Natural killer cell (primary cell): ENCODE measurements at places on chromosomes 2 and 18.

DNA sequence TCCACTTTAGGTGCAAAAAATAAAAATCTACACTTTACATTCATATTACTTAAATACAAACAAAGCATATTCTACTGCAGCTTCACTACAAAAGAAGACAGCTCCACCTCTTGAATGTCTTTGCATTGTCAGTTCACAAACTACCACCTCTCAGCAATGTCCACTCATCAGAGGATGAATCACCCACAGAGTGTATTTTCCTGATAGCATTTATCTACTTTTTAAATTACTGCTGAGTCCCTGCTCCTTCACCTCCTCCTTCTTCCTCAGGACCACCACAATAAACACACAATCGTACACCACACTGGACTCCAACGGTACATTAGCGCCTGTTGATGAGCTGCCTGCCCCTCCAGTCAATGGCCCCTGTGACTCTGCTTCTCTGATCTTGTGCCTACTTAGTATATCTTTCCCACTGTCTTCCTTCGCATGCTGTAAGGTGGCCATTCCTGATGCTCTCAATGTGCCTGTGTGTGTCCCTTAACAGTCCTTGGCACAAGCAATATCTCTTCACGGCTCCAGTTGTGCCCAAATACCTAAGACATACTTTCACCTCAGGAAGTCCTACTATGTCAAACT lies 120.9 kb downstream of the DHRS9 start:
- no peak overlapping the region for H3K27ac ChIP-seq
- H3K4me1 ChIP-seq: no peaks in the 10 kb centered on the region
- H3K36me3 ChIP-seq: no peaks in the 10 kb centered on the region
- no peaks in the 10 kb centered on the region for H3K27me3 ChIP-seq
- no peak for DNase-seq

- no peaks in the 10 kb centered on the region for H3K4me1 ChIP-seq
- peaks cover 2% of the 10 kb centered on the region for H3K27me3 ChIP-seq
- DNase-seq: peak; percentile 67
These were observed 208.0 kb downstream of the TFCP2L1 start for GRCh38 chr2:121076885-121077549.

- no peak overlapping the region for H3K27ac ChIP-seq
- no peaks in the 10 kb centered on the region for H3K27me3 ChIP-seq
- no peak for DNase-seq
- no peaks in the 10 kb centered on the region for H3K4me1 ChIP-seq
These were observed 73.7 kb upstream of the TGFA start for GRCh38 chr2:70627211-70627898.

DNA sequence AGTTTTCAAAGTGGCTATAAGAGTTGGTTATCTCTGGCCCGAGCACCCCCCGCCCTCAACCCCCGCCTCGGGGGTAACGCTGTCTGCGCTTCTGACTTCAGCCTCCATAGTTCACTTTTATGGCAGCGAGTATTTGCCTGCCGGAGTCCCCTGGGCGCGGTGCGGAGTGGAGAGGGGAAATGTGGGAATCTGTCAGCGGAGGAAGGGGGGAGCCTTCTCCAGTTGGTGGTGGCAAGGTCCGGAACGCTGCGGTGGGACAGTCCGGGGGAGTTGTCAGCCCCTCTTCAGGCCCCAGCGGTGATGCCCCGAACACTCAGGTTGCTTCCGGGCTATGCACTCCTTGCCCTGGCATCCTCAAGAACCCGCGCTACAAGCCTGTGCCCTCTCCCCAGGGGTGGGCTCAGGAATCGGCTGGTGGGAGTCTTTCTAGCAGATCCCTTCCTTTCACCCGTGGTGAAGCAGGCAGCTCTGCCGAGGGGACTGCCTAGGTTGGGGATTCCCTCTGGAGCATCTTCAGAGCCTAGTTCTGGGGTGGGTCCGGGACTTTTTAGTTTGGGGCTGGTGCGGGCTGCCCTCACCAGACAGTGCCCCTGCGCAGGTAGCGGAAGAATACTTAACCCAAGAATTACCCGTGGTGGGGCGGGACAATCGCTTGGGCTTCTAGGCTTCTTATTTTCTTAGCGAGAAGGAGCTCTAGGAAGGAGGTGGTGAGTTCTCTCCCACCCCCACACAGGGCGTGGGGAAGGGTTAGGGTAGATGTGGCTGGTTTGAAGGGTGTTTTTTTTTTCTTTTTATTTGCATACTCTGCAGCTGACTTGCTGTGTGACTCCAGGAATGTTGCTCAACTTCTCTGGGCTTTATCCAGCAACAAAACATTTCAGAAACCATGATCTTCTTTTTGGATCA lies 1.6 kb downstream of the ATOH8 start:
- H3K27me3 ChIP-seq: peaks cover 53% of the 10 kb centered on the region
- peak; percentile 38 for DNase-seq
- no peaks in the 10 kb centered on the region for H3K36me3 ChIP-seq
- H3K27ac ChIP-seq: no peak overlapping the region
- peaks cover 29% of the 10 kb centered on the region for H3K4me1 ChIP-seq

- no peaks in the 10 kb centered on the region for H3K27me3 ChIP-seq
- no peak overlapping the region for H3K27ac ChIP-seq
- H3K4me3 ChIP-seq: no peak overlapping the region
These were observed 637.8 kb upstream of the CHAC2 start for GRCh38 chr2:53129851-53130250.

- DNase-seq: no peak
- no peaks in the 10 kb centered on the region for H3K27me3 ChIP-seq
- peaks cover 54% of the 10 kb centered on the region for H3K4me1 ChIP-seq
- H3K4me3 ChIP-seq: no peak overlapping the region
These were observed 19.2 kb upstream of the SPATA3 start for GRCh38 chr2:230976671-230977171.

- no peaks in the 10 kb centered on the region for H3K27me3 ChIP-seq
- DNase-seq: no peak
- no peak overlapping the region for H3K27ac ChIP-seq
- H3K36me3 ChIP-seq: no peaks in the 10 kb centered on the region
- H3K4me3 ChIP-seq: no peak overlapping the region
- no peaks in the 10 kb centered on the region for H3K4me1 ChIP-seq
These were observed 250.2 kb upstream of the REG3G start for GRCh38 chr2:78775291-78775690.

DNA sequence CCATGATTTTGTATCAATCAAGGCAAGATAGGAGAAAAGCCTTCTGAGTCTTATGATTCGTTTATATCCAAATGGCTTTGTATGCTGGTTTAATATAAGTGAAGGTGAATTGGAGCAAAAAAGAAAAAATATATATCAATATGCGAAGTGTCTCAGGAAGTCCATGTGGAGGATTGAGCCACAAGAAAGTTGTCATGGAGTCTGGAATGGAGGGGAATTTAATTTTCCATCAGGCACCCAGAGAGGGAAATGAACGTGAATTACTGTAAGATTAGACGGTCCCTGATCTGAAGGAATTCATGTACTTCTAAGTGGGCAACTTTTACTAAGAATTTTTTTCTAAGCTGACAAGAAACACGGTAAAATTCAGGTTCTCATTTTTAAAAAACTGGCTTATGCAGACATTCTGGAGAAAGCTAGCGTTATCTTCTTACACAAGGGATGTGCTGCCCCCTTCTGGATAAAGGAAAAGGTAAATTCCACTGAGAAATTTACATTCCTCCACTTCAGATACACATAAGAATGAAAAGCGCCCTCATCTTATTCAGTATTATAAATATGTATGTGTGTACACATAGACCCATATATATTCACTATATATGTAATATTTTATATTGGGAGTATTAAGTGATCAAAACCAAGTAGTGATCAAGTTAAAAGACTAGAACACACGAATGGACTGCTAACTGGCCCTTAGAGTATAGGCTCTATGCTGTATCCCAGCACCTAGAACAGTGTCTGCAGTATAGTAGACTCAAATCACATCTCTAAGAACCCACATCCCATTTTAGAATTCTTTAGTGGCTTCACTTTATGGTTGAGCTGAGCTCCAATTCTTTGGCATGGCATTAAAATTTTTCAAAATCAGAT lies 289.0 kb upstream of the TFPI start:
- H3K27ac ChIP-seq: no peak overlapping the region
- no peak for DNase-seq
- no peaks in the 10 kb centered on the region for H3K4me1 ChIP-seq

DNA sequence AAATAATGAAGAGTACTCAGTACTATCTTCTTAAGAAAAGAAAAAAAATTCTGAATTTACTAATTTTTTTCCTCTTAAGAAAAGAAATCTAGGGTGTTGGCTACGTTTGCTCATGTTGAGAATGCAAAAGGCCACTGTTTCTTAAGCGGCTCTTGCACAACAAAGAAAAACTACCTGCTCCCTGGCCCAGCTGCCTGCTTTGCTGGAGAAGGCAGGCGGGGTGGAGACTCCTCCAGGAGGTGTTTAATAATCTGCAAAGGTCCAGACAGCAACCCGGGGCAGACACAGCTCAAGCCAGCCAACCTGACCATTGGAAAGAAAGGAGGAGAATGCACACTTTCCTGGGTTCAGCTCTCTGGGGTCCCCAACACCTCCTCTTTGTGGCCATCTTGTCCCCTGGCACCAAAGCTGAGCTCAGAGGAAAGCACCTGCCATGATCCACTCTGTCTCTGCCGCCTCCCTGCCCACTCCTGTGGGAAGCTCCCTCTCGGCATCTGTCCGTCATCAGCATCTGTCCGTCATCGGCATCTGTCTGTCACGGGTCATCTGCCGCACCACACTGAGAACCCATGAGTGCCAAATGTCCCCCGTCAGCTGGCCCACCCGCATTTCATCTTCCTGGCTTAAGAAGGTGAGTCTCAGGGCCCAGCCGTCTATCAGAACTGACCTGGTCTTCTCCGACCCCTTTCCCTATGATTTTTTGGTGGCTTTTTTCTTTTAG lies 11.9 kb downstream of the ZNF516 start:
- H3K27ac ChIP-seq: no peak overlapping the region
- no peaks in the 10 kb centered on the region for H3K4me1 ChIP-seq
- H3K4me3 ChIP-seq: no peak overlapping the region

- H3K36me3 ChIP-seq: no peaks in the 10 kb centered on the region
- no peaks in the 10 kb centered on the region for H3K27me3 ChIP-seq
- H3K4me3 ChIP-seq: no peak overlapping the region
- DNase-seq: no peak
- H3K27ac ChIP-seq: no peak overlapping the region
- no peaks in the 10 kb centered on the region for H3K4me1 ChIP-seq
These were observed 242.8 kb upstream of the DOK6 start for GRCh38 chr18:69157906-69158305.

GRCh38 chr2:145043399-145043834 lies 523.5 kb upstream of the ZEB2 start:
- no peaks in the 10 kb centered on the region for H3K27me3 ChIP-seq
- no peaks in the 10 kb centered on the region for H3K4me1 ChIP-seq
- DNase-seq: no peak
- H3K27ac ChIP-seq: no peak overlapping the region
- H3K36me3 ChIP-seq: no peaks in the 10 kb centered on the region
